ENCODE measurements at places on chromosomes 4 and X. TPM values are rescaled to one million over a fixed set of nuclear protein-coding genes. Genes with fewer than 3 reads are reported as not detected.

GRCh38 chr4:73653695-73654106 is 33.5 kb upstream of the RASSF6 start:
- no peak overlapping the region for H3K27ac ChIP-seq
- H3K27me3 ChIP-seq: peaks cover 2% of the 10 kb centered on the region
- no peak overlapping the region for H3K4me3 ChIP-seq
- no peak for DNase-seq
- no peaks in the 10 kb centered on the region for H3K36me3 ChIP-seq

GRCh38 chr4:1323635-1324442 is 23.2 kb upstream of the UVSSA start:
- H3K4me3 ChIP-seq: no peak overlapping the region
- peaks cover under 1% of the 10 kb centered on the region for H3K4me1 ChIP-seq
- H3K36me3 ChIP-seq: peaks cover 14% of the 10 kb centered on the region
- no peaks in the 10 kb centered on the region for H3K27me3 ChIP-seq

DNA sequence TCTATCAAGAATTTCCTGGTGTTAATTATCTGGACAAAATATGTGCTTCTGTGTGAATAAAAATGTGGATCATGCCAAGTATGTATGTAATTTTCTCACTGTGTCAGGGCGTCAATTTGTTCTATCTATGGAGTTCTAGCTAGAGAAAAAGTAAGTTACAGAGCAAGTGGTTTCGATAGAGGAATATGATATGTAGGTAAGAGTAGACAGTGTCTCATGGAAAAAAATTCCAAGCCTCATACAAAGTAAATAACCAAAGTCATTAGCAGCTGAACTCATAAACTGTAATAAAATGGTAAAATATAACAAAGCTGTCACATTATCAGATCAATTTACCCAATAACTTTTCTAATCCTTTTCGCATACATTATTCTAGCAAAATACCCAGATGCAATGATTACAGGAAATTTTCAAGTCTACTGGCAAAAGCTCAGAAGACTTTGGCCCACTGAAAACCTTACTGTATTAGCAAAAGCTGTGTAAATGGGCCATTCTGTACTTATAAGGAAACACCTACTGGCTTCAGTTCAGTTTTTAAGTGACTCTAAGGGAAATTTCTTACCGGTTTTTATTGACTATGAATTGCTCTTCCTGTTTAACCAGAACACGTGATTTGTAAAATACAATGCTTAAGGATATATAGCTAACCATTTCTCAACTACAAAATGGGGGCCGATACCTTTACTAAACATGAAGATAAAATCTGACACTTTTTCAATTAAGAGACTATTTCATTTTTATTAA is 121.0 kb upstream of the ARSJ start:
- DNase-seq: no peak
- H3K27ac ChIP-seq: no peak overlapping the region
- peaks cover 2% of the 10 kb centered on the region for H3K4me1 ChIP-seq

GRCh38 chrX:40578039-40578695 is 2.6 kb upstream of the ATP6AP2 start:
- H3K27me3 ChIP-seq: no peaks in the 10 kb centered on the region
- H3K4me3 ChIP-seq: no peak overlapping the region
- H3K36me3 ChIP-seq: no peaks in the 10 kb centered on the region
- DNase-seq: no peak
- no peak overlapping the region for H3K27ac ChIP-seq

- no peaks in the 10 kb centered on the region for H3K27me3 ChIP-seq
- H3K27ac ChIP-seq: no peak overlapping the region
- H3K4me1 ChIP-seq: no peaks in the 10 kb centered on the region
- no peak overlapping the region for H3K4me3 ChIP-seq
Measured at GRCh38 chrX:87468941-87469340, 48.7 kb upstream of the KLHL4 start.

YIPF6 gene
- total RNA-seq: 17.2 TPM

SSX2B gene
- not detected for total RNA-seq

AVPR2 gene
- not detected for total RNA-seq

DNA sequence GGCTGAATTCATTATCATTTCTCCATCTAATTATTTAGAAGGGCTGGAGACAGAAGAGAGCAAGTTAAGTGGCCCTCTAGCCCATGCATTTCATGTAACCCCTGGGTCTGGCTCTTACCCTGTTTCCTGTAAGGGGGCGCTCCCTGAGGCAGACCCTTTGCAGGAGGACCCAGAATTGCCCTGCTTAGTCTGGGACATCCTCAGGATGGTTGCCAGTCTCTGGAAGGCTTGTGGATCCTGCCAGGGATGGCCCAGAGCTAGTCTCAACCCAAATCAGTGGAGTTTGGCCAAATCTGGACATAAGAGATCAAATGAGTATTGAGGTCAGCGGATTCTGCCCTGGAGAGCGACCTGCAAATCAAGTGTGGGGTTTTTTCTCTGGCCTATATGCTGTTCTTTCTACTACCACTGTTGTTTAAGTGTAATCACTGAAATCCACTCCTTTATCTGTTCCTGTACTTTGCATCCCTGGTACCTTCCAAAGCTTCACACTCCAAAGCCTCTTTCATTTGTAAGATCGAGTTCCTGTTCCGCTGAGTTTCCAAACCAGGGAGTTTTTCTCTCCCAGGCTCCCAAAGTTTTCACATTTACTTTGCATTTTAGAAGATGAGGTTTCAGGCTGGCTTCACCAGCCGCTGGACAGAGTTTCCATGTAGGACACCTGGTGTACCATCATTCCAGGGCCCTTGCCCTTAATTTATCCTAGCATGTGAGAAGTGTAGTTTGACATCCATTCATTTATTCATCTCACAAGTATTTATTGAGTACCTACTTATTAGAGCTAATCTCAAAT is 6.3 kb downstream of the KLF3 start:
- no peak for DNase-seq
- H3K27me3 ChIP-seq: no peaks in the 10 kb centered on the region
- H3K27ac ChIP-seq: peak overlapping the region; percentile 37
- peaks cover 69% of the 10 kb centered on the region for H3K4me1 ChIP-seq
- H3K36me3 ChIP-seq: no peaks in the 10 kb centered on the region
